ENCODE measurements at places on chromosomes 13 and 19.

DNA sequence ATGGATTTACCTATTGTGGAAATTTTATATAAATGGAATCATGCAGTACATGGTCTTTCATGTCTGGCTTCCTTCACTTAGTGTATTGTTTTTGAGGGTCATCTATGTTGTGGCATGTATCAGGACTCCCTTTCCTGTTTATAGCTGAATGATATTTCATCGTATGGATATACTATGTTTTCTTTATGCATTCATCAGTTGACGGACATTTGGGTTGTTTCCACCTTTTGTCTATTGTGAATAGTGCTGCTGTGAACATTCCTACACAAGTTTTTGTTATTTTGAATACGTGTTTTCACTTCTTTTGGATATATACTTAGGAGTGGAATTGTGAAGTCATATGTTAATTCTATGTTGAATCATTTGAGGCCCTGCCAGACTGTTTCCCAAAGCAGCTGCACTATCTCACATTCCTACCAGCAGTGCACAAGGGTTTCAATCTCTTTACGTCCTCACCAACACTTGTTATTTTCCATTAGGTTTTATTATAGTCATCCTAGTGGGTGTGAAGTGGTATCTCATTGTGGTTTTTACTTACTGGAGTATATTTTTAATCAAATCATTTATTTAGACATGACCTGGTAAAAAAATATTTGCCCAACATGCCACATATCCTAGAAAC is 262.7 kb downstream of the DLEU7 start:
- DNase-seq, result no peak
- H3K4me1 ChIP-seq, result no peaks in the 10 kb centered on the region
- H3K36me3 ChIP-seq, result no peaks in the 10 kb centered on the region
- no peak overlapping the region for H3K4me3 ChIP-seq

DNA sequence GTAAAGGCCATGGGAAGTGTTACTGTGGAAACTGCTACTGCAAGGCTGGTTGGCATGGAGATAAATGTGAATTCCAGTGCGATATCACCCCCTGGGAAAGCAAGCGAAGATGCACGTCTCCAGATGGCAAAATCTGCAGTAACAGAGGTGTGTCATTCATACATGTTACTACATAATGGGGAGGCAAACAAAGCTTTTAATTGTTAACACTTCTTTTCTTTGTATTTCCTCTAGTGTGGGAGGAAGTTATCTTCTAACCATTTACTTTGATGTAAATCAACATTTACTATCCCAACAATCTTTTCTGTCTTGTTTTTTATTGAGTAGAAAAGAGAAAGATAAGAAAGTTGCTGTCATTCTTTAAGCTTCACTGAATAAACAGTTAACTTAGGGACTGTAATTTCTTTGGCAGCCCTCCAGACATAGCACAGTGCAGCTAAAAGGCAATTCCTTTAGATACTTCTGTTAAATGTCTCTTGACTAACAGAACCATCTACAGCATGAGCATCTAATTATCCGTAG is 126.9 kb downstream of the ITGBL1 start:
- no peaks in the 10 kb centered on the region for H3K4me1 ChIP-seq
- no peak overlapping the region for H3K4me3 ChIP-seq
- DNase-seq, result no peak
- no peaks in the 10 kb centered on the region for H3K27me3 ChIP-seq
- H3K36me3 ChIP-seq, result no peaks in the 10 kb centered on the region

DNA sequence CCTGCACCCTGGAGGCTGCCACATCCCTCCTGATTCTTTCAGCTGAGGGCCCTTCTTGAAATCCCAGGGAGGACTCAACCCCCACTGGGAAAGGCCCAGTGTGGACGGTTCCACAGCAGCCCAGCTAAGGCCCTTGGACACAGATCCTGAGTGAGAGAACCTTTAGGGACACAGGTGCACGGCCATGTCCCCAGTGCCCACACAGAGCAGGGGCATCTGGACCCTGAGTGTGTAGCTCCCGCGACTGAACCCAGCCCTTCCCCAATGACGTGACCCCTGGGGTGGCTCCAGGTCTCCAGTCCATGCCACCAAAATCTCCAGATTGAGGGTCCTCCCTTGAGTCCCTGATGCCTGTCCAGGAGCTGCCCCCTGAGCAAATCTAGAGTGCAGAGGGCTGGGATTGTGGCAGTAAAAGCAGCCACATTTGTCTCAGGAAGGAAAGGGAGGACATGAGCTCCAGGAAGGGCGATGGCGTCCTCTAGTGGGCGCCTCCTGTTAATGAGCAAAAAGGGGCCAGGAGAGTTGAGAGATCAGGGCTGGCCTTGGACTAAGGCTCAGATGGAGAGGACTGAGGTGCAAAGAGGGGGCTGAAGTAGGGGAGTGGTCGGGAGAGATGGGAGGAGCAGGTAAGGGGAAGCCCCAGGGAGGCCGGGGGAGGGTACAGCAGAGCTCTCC is 6.9 kb upstream of the CEACAM5 start:
- peak; percentile 65 for DNase-seq
- no peak overlapping the region for H3K27ac ChIP-seq
- H3K4me1 ChIP-seq, result peaks cover 7% of the 10 kb centered on the region
- H3K27me3 ChIP-seq, result no peaks in the 10 kb centered on the region

- H3K27ac ChIP-seq, result no peak overlapping the region
- H3K4me1 ChIP-seq, result no peaks in the 10 kb centered on the region
- H3K4me3 ChIP-seq, result no peak overlapping the region
- no peaks in the 10 kb centered on the region for H3K36me3 ChIP-seq
- no peaks in the 10 kb centered on the region for H3K27me3 ChIP-seq
Observed at GRCh38 chr13:97214921-97215320, 7.2 kb upstream of the MBNL2 start.

All from colonic mucosa (tissue), 4 donors.